ENCODE measurements at places on chromosomes 5 and 9. TPM values are rescaled to one million over a fixed set of nuclear protein-coding genes. Genes with fewer than 3 reads are reported as not detected.

The SMIM33 gene
- not detected for total RNA-seq

The PARP8 gene
- total RNA-seq: 20.2 TPM

The NPM1 gene
- 1,864 TPM for total RNA-seq

The LECT2 gene
- not detected for total RNA-seq

The IL9 gene
- total RNA-seq: not detected

The TEX48 gene
- not detected for total RNA-seq

The C9orf153 gene
- not detected for total RNA-seq

The FAM240B gene
- not detected for total RNA-seq

The TTC39B gene
- total RNA-seq: 1.6 TPM
